SJSA1 (cell line): ENCODE measurements at places on chromosomes 7 and 10. TPM values are rescaled to one million over a fixed set of nuclear protein-coding genes. Genes with fewer than 3 reads are reported as not detected.
A peak's percentile ranks its signal among the peaks of the same experiment; 100 is the strongest.

COG5 gene
- 25.2 and 53.7 TPM in 2 replicates for total RNA-seq

GRCh38 chr7:35430547-35431153, 176.8 kb upstream of the TBX20 start:
- no peaks in the 10 kb centered on the region for H3K36me3 ChIP-seq
- H3K4me3 ChIP-seq, result no peak overlapping the region
- no peaks in the 10 kb centered on the region for H3K27me3 ChIP-seq
- DNase-seq, result no peak

- H3K27me3 ChIP-seq, result no peaks in the 10 kb centered on the region
- DNase-seq, result no peak
- H3K27ac ChIP-seq, result no peak overlapping the region
- H3K4me1 ChIP-seq, result no peaks in the 10 kb centered on the region
- H3K36me3 ChIP-seq, result no peaks in the 10 kb centered on the region
Measured at GRCh38 chr7:154371424-154371823, 319.2 kb downstream of the DPP6 start.

- peaks cover 29% of the 10 kb centered on the region for H3K4me1 ChIP-seq
- H3K27ac ChIP-seq, result peak overlapping the region; percentile 83
- peak; percentile 67 for DNase-seq
- peak overlapping the region; percentile 89 for H3K4me3 ChIP-seq
Measured at GRCh38 chr10:79347894-79348639, 798 bp downstream of the PPIF start.

DNA sequence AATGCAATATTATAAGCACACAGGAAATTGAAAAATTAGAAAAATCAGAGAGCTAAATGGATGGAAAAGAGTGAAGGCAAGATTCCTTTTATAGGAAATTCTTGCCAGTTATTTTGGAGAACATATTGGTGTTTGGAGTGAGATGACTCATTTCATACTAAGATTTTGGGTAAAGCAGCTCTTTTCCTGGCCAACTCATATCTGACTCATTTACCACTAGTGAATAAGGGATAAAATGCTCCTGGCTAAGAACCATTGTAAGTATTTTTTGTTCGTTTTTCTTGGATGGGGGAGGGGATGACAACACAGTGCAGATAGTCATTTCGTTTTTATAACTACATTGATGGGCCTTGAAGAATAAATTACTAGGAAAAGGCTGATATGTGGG, 139.3 kb downstream of the TWIST1 start:
- DNase-seq, result peak; percentile 90
- H3K4me3 ChIP-seq, result no peak overlapping the region
- peak overlapping the region; percentile 37 for H3K27ac ChIP-seq
- H3K4me1 ChIP-seq, result peaks cover 36% of the 10 kb centered on the region

- no peak overlapping the region for H3K27ac ChIP-seq
- H3K4me1 ChIP-seq, result peaks cover 24% of the 10 kb centered on the region
- H3K36me3 ChIP-seq, result no peaks in the 10 kb centered on the region
- no peak for DNase-seq
Measured at GRCh38 chr7:47938574-47939165, 9.6 kb downstream of the PKD1L1 start.

DNA sequence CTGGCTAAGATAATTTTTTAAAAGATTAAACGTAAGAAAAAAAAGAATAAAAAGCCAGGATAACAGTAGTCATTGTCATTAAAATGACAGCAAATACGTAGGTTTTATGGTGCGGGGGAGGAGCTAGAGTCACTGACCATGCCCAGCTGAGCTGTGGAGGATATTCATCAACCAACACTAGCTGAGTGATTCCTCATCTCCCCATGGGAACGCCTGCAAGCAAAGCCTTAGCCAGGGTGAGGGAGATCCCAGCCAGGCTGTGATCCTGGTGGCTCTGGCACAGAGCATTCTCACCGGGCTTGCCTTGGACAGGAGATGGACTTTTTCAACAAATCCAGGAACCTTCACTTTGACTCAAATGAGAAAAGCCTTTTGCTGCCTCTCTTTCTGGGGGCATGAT, 94.2 kb downstream of the HIP1 start:
- H3K36me3 ChIP-seq, result no peaks in the 10 kb centered on the region
- peaks cover 3% of the 10 kb centered on the region for H3K4me1 ChIP-seq
- H3K27ac ChIP-seq, result no peak overlapping the region
- no peak overlapping the region for H3K4me3 ChIP-seq
- no peaks in the 10 kb centered on the region for H3K27me3 ChIP-seq

LIPN gene
- total RNA-seq, result not detected in 2 replicates

DNA sequence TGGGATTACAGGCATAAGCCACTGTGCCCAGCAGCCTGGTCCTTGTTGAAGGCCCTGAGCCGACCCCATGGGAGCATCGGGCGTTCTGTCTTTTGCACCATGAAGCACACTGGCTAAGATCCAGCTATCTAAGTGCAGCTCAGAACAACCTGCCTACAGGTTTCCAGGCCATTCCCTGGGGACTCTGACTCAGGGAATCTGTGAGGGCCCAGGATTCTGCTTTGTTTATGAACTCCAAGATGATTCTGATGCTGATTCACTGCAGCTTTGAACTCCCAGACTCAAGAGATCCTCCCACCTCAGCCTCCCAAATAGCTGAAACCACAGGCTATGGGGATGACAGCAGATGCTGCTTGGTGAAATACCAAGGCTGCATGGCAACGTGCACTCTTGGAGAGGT, 30.2 kb downstream of the NPTX2 start:
- DNase-seq, result no peak
- no peaks in the 10 kb centered on the region for H3K36me3 ChIP-seq
- peaks cover 3% of the 10 kb centered on the region for H3K27me3 ChIP-seq
- H3K4me3 ChIP-seq, result no peak overlapping the region

GRCh38 chr10:60944058-60944909, at the start of gene RHOBTB1:
Gene RHOBTB1 (minus strand): TSS chr10:60944185. CDS start chr10:60911542, 32,643 bp downstream.
- H3K27me3 ChIP-seq, result no peaks in the 10 kb centered on the region
- peak; percentile 83 for DNase-seq
- peaks cover 23% of the 10 kb centered on the region for H3K4me1 ChIP-seq
- H3K36me3 ChIP-seq, result peaks cover 9% of the 10 kb centered on the region
- H3K4me3 ChIP-seq, result peak within 1 kb of the TSS; percentile 77

- no peak overlapping the region for H3K4me3 ChIP-seq
- DNase-seq, result no peak
- H3K4me1 ChIP-seq, result no peaks in the 10 kb centered on the region
- H3K36me3 ChIP-seq, result no peaks in the 10 kb centered on the region
- H3K27me3 ChIP-seq, result no peaks in the 10 kb centered on the region
- no peak overlapping the region for H3K27ac ChIP-seq
Measured at GRCh38 chr10:26503911-26504310, 65.8 kb downstream of the APBB1IP start.

DNA sequence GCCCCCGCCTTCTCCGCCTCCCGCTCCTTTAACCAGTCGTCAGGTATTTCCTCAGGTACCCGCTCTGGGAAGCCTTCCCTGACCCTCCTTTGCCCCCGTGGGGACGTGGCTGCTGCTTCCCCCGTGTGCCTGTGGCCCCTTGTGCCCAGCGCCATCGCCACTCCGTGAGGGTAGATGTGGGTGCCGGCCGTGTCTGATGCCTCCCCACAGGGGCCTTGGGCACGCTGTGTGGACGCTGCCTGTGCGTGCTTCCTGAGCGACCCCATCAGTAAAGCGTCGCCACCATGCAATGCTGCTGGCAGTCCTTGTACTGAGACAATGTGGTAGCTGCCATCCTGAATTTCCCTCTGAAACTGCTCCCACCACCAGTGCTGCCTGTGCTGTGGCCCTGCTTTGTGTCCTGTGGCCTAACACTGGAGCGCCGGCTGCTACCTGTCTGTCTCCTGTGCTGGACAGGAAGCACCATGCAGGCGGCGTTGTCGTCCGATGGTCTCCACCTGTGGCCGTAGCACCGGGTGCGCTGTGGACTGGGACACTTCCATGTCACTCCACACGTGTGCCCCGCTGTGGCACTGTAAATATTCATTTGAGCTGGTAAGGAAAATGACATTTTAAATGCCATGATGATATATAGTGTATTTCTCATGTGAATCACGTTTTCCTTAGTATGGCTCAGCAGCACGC, 213.8 kb downstream of the MGMT start:
- DNase-seq, result no peak
- no peak overlapping the region for H3K27ac ChIP-seq
- no peaks in the 10 kb centered on the region for H3K27me3 ChIP-seq

- peaks cover 27% of the 10 kb centered on the region for H3K27me3 ChIP-seq
- H3K27ac ChIP-seq, result no peak overlapping the region
- no peaks in the 10 kb centered on the region for H3K4me1 ChIP-seq
- H3K36me3 ChIP-seq, result no peaks in the 10 kb centered on the region
- no peak for DNase-seq
Measured at GRCh38 chr10:48187713-48188485, 86.6 kb downstream of the FRMPD2 start.

DNA sequence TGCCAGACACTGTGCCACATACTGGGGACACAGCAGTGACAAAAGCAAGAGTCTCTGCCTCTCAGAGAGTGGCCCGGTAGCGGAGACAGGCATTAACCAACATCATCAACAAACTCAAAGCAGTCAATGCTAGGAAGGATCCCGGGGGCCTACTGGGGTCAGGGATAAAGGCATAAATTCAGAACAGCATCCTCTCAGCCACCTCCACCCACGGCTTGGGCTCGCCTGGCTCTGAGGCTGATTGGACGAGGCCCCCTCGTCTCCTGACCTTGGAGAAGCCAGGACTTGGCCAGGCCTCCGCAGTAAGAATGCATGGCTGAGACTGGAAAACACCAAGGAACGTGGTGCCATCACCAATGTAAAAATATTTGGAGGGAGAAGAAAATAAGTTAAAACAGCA, 102.1 kb downstream of the ARHGAP22 start:
- H3K27me3 ChIP-seq, result no peaks in the 10 kb centered on the region
- DNase-seq, result no peak
- H3K4me1 ChIP-seq, result no peaks in the 10 kb centered on the region; the same call in 1 of the 2 replicates
- H3K4me3 ChIP-seq, result no peak overlapping the region
- H3K36me3 ChIP-seq, result no peaks in the 10 kb centered on the region
- H3K27ac ChIP-seq, result no peak overlapping the region

DNA sequence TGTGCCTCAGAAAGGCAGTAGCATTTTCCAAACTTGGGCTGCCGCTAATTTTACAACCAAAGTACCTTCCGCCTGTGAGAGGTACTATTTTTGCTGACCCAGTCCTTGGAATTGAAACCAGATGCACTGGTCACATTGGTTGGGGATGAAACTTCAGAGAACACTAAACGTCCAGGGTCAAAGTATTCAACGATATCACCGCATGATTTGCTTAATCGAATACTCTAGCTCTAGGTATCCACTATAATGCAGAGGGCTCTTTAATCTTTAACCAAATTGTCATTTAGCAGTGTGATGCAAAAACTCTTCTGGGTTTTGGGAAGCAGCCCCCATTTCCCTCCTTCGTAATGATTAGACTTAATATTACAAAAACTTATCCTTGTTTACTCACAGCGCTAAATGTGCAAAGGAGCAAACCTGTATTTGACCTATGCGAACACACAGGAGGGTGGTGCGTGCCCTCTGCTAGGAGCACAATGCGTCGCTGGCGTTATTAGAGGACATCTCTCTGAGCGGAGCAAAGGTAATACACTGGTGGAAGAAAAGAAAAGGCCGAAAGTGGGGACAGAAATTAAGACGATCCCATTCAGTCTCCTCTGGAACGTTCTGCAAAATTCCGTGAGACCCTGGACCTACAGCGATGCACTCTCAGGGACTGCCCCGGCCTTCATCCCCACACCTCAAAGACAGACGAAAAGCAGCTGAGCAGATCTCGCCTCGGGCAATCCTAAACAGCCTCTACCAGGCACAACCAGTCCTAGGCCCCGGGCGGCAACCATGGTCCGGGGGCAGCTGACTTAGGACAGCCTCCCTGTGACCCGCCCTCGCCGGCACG, 916 bp upstream of the EEPD1 start:
- H3K27me3 ChIP-seq, result no peaks in the 10 kb centered on the region
- DNase-seq, result no peak
- peaks cover 33% of the 10 kb centered on the region for H3K4me1 ChIP-seq
- H3K27ac ChIP-seq, result peak overlapping the region; percentile 23; the same call in 1 of the 2 replicates

SFMBT2 gene
- 0.03 and 0.05 TPM in 2 replicates for total RNA-seq

GRCh38 chr7:113996405-113996804, 77.6 kb upstream of the PPP1R3A start:
- no peaks in the 10 kb centered on the region for H3K4me1 ChIP-seq
- H3K27ac ChIP-seq, result no peak overlapping the region
- H3K4me3 ChIP-seq, result no peak overlapping the region
- no peak for DNase-seq
- H3K36me3 ChIP-seq, result no peaks in the 10 kb centered on the region
- H3K27me3 ChIP-seq, result no peaks in the 10 kb centered on the region

- H3K4me1 ChIP-seq, result no peaks in the 10 kb centered on the region
- H3K27me3 ChIP-seq, result no peaks in the 10 kb centered on the region
- no peak for DNase-seq
- no peaks in the 10 kb centered on the region for H3K36me3 ChIP-seq
- H3K4me3 ChIP-seq, result no peak overlapping the region
Measured at GRCh38 chr10:98487649-98488048, 40.9 kb upstream of the HPS1 start.

- peaks cover 8% of the 10 kb centered on the region; the same call in 1 of the 2 replicates for H3K27me3 ChIP-seq
- H3K4me1 ChIP-seq, result no peaks in the 10 kb centered on the region
- no peaks in the 10 kb centered on the region for H3K36me3 ChIP-seq
- DNase-seq, result no peak
Measured at GRCh38 chr7:50397320-50397970, 52.7 kb downstream of the FIGNL1 start.

DNA sequence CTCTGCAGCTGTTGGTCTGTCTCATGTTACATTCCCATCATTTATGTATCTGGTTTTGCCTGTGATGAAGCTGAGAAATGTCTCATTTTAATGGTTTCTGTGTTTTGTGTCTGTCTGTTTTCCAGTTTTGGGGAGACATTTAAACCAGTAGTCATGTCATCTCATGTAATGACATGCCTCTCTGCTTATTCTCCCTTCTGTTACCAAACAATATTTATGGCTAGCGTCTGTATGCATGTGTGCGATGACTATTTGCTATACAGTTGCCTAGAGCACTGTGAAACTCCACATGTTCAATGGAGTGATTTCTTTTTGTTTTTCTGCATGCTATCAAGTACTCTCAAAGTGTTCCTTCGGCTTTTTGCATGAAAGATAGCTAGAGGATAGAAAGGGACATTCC, 132.0 kb downstream of the ST7 start:
- 0 out of 2 replicates have a peak, but pooled peaks cover 4% of the 10 kb centered on the region for H3K4me1 ChIP-seq
- H3K27me3 ChIP-seq, result no peaks in the 10 kb centered on the region
- H3K27ac ChIP-seq, result no peak overlapping the region
- DNase-seq, result no peak
- H3K4me3 ChIP-seq, result no peak overlapping the region
- H3K36me3 ChIP-seq, result no peaks in the 10 kb centered on the region

GRCh38 chr7:103879928-103880600, 109.4 kb downstream of the RELN start:
- H3K4me3 ChIP-seq, result no peak overlapping the region
- H3K4me1 ChIP-seq, result no peaks in the 10 kb centered on the region
- DNase-seq, result no peak
- H3K27me3 ChIP-seq, result no peaks in the 10 kb centered on the region

HYAL4 gene
- not detected in 2 replicates for total RNA-seq

DNA sequence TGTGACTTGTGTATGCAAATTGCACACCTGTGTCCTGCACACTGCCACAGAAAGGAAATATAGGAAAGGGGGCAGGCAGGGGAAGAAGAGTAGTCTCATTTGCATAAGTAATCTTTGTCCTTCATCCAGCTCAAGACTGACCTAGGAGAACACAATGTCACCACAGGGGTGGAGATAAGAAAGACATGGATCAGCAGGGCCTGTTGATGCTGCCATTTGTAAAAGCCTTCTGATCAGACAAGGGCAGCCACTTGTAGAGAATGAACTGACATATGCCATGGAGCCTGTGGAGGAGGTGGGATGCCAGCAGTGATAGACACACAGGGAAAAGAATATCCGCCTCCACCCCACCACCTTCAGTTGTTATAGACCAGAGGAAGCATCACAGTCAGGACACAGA, 528.9 kb downstream of the HTR7 start:
- no peak overlapping the region for H3K4me3 ChIP-seq
- H3K27ac ChIP-seq, result no peak overlapping the region
- H3K4me1 ChIP-seq, result peaks cover 5% of the 10 kb centered on the region
- no peak for DNase-seq
- H3K36me3 ChIP-seq, result no peaks in the 10 kb centered on the region
- H3K27me3 ChIP-seq, result no peaks in the 10 kb centered on the region

C10orf62 gene
- not detected in 2 replicates for total RNA-seq
